ENCODE measurements at places on chromosomes 3 and 15.

DNA sequence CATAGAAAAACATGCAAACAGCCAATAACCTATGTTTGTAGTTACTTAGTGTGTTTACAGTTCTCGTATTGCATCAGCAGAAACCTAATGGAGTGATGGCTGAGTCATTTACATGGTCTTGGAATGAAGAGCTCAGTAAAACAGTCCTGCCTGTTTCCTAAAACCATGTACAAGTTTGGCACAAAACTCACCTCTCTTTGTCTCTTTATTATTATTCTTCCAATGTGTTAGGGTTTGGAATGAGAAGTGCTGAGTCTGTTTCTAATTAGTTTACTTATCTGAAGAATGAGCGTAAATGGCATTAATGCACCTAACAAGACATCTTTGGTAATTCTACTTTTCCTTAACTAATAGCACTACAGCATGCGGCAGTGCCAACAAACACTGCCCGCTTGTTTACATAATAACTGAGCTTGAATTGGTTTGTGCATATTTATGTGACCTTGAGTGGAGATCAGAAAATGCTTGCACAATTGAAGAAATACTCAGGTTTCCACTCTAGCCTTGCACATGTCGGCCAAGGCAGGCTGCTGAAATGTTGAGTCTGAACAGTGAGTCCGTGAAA lies 385.4 kb upstream of the SEMA6D start:
- peak; percentile 38 for DNase-seq

DNA sequence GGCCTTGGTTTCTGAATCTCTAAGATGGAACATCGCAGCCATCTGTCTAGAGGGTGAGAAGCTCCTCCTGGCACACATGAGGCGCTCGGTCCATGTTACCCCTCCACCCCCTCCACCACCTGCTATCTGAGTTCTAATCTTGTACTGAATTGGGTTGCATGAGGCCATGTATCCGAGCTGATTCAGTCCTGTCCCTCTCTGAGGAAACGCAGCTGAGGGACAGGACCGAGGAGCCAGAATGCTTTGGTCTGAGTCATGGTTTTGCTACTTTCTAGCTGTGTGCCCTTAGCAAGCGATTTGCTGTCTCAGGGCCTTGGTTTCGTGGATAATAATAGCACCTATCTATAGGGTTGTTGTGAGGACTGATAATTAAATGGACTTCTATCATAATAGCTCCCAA lies 87.8 kb upstream of the SEC13 start:
- peak; percentile 2 for DNase-seq

DNA sequence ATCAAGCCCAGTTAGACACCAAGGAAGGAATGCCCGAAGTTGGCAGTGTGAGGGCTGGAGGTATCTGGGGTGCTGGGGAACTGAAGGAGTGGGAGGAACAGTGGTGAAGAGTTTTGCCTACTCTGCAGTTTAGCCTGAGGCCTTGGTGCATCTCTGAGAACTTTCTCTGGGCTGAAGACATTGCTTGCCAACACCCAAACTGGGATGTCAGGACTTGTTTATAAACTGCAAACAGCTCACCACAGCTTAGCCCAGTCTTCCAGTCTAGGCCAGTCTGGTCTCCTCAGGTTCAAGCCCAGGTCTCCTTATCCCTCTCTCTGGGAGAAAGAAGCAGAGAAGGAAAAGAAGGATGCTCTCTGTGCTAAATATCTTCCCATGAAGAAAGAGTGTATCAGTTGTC lies 68.0 kb upstream of the BOC start:
- no peak for DNase-seq

DNA sequence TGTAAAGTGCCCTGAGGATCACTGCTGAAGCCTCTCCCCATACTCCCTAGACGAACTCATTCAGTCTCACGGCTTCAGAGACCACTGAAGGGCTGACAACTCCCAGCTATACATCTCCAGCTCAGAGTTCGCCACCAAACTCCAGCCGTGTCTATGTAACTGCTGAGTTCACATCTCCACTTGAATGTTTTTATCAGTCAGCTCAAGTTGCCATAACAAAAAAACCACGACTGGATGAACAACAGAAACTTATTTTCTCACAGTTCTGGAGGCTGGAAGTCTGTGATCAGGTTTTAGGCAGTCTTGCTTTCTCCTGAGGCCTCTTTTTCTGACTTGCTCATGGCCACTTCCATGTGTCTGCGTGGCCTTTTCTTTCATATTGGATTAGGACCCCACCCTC lies 223.0 kb upstream of the LRRFIP2 start:
- DNase-seq: no peak

DNA sequence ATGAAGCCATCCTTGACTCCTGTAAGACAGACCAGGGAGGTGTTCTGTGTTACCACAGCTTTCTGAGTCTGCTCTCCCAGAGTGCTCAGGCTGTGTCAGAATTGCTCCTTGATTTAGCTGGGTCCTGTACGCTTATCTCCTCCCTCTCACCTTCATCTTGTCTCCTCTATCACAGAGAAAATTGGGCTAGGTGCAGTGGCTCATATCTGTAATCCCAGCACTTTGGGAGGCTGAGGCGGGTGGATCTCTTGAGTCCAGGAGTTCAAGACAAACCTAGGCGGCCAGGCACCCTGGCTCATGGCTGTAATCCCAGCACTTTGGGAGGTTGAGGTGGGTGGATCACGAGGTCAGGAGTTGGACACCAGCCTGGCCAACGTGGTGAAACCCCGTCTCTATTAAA lies 5.9 kb downstream of the SCAMP5 start:
- no peak for DNase-seq

DNA sequence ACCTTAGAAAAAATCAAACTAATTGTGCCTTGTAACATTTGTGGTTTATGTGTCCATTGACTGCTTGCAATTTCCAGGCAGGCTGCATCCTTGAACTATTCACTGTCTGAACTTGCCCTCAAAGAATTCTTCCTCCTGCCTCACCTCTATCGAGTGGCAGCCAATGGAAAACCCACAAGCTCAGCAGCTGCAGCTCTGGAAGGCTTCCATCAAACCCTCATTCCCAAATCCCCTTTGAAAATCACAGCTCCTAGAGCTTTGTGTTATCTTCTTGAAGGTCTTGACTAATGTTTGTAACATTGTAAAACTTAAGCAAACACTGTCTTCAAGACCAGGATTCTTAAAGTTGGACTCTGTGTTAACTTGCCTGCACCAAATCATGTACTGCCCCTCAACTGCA lies 81.1 kb downstream of the FILIP1L start:
- peak; percentile 75 for DNase-seq

DNA sequence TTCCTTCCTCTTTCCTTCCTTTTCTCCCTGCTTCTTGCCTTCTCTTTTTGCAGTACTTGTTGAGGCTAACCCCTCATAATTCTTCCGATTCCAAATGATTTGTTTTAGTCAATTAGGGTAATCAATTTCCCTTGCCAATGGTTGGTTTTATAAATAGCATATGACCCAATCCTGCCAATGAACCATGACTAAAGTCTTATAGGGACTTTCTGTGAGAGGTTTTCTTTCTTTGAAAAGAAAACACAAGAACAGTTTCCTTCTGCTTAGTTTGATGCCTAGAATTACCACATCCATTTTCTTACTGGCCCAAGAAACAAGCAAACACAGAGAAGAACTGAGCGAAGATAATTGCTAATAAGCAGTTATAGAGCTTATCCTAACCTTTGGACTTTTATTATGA lies 292.5 kb upstream of the SATB1 start:
- no peak for DNase-seq

DNA sequence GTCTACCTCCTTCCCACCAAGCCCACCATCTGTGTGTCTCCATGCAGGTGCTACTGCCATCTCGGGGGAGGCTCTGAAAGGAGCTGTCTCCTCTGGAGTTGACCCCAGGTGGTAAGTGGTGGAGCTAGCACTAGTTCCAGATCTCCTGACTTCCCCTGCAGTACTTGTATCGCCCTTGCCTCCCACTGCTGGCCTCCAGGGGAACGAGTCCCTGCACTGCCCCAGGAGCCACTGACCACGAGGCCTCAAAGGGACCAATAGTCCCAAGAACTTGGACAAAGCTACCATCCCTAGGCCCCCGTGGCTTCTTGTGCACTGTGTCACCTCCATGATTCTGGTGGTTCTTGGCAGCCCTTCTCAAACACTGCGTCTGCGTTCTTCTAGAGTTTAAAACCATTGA lies 98.9 kb downstream of the TOP2B start:
- DNase-seq: no peak

DNA sequence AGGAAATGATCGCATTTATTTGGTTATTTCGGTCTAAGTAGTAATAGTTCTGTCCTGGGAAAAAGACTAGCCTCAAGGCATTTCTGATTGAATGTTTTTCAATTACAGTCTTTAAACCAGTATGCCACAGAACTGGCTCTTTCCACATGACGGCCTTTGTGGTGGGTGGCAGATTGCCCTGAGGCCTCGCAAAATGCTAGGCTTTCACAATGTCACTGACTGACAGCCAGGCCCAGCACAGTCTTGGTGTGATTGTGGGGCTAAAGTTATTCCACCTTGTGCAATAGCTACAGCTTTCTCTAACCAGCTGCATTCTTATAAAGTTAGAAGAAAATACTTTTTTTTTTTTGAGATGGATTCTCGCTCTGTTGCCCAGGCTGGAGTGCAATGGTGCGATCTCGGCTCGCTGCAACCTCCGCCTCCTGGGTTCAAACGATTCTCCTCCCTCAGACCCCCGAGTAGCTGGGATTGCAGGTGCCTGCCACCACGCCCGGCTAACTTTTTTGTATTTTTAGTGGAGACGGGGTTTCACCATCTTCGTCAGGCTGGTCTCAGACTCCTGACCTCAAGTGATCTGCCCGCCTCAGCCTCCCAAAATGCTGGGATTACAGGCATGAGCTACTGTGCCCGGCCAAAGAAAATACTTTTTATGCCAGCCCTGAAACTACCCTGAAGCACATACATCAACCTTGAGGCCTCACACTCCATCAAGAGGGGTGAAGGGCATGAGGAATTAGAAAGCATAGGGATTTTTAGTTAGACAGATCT lies 2.5 kb upstream of the ADIPOQ start:
- DNase-seq: peak; percentile 59

- no peak for DNase-seq
Observed at GRCh38 chr15:75523011-75523410, 56.1 kb downstream of the PTPN9 start.

DNA sequence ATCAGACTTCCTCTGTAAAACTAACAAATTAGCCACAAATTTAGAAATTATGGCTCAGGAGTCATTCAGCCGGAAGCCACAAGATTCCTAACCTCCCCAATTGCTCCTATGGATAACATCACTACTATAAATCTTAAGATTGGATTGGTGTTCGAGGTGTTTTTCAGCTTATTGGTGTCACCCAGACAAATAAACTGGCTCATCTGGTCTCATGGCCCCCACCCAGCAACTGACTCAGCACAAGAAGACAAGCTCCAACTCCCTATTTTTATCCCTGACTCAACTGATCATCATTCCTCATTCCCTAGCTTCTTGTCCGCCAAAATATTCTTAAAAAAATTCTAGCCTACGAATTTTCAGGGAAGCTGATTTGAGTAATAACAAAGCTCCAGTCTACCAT lies 135.1 kb upstream of the STRIT1 start:
- DNase-seq: no peak

DNA sequence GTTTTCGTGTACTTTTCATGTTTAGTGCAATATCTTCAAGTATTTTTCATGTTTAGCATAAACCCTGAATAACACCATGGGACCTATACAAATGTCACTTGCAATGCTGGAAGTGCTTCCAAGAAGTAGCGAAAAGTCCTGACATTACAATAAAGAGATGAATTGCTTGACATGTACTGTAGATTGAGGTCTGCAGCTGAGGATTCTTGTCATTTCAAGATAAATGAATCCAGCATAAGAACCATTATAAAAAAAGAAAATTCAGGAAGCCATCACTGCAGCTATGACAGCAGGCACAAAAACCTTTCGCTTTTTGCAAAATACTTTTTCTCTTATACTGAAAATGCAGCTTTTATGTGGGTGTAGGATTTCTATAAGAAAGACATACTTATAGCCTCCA lies 37.4 kb downstream of the IFT57 start:
- DNase-seq: no peak

- DNase-seq: peak; percentile 99
Observed at GRCh38 chr3:109685084-109686079, 348.0 kb upstream of the DPPA4 start.

GRCh38 chr3:101464235-101464634 lies 48.8 kb downstream of the SENP7 start:
- DNase-seq: no peak

DNA sequence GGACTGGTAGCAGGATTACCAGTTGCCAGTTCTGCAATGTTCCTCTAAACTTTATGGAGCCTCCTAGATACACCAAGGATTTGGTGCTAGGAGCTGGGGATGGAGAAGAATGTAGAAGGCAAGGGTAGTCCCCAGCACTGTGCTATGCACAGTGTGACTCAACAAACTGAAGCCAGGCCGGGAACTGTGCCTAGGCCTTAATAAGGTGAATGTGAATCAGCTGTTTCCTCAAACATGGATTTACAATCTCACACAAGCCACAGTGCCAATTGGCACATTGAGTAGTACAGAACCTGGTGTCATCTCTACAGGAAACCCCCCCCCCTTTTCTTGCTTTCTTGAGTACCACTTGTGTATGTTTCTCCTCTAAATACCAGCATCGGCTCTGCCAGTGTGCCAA lies 32.5 kb downstream of the MRPS25 start:
- no peak for DNase-seq
